Stimulated activated naive CD4-positive, alpha-beta T cell (primary cell): ENCODE measurements at places on chromosomes 12 and 14.

DNA sequence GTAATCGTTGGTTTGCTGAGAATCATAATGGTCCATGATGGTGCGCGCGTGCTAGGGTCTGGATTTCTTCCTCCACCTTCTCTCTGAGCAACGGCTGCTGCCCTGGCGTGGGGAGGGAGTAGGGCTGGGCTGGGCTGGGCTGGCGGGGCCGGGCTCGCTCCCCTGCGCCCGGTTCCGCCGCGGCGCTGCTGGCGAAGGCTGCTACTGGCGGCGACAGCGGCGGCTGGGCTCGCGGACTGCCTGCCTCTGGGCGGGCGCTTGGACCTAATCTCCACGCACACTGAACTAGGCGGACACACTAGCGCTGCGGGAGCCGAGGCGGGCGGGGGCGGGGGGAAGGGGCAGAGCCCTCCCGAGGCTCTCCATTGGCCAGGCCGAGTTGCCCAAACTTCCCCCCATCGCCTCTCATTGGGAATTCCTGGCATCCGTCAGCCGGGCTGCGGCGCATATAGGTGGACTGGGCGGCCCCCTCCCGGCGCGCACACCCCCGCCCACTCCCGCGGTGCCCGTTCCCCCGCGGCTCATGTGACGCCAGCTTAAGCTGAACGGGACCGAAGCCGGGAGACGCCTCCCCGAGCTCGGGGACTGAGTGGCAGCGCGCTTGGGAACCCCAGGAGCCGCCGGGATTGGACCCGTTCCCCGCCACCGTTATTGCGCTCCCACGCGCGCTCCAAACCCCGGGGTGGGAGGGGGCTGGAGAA lies at the start of gene ACTN1:
TSS of gene ACTN1 (minus strand) at position 282 of the 701 bp plus-strand sequence. CDS start at position 36, 246 bp downstream.
- peak; percentile 65 for DNase-seq

DNA sequence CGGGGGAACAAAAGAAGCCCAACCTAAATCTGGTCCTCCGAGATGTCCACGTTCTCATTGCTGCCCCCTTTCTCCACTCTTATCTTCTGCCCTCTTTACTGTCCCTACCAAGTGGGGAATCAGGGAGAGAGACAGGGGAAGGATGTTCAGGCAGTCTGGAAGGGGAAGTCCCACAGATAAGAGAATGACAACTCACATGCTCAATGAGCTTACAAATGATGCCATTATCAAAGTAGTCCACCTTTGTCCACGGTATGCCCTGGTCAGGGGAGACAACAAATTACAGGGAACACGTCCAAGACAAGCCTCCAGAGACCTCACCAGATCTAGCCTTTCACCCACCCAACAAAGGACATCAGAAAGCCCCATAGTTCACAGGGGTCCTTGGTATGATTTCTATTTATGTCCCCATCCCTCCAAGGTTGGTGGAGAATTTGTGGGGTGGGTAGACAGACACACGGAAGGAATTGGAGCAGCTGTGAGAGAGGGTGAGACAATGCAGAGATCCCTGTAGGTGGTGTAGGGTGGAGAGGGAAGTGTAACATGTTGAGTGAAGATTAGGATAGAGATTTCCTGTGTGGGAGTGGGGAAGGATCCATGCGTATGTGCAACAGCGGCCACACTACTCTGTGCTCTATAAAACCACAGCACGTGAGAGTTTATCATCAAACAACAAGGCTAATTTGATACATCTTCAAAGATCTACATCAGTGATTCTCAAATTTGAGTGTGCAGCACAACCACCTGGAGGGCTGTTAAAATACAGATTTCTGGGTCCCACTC lies 10.7 kb downstream of the MYO1A start:
- peak; percentile 2 for DNase-seq

DNA sequence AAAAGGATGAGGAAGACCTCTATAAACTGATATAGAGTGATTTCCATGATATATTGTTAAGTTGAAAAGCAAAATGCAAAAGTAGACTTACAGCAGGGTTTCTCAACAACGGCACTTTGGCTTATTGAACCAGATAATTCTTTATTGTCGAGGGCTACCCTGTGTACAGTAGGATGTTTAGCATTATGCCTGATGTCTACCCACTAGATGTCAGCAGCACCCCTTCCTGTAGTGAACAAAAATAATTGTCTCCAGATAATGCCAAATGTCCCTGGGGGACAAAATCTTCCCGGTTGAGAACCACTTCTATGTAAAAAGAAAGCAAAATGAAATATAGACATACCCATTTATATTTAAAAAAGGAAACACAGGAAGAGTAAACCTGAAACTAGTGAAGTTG lies 32.4 kb downstream of the ABCD2 start:
- no peak for DNase-seq

- DNase-seq: no peak
Measured at GRCh38 chr12:49917788-49918173, 14.1 kb upstream of the FAIM2 start.

GRCh38 chr12:28583701-28584261 lies 393.5 kb downstream of the CCDC91 start:
- DNase-seq: no peak

GRCh38 chr12:115794659-115795081 lies 482.8 kb downstream of the MED13L start:
- no peak for DNase-seq
